Erythroblast (primary cell): ENCODE measurements at places on chromosomes 6 and 20.

- DNase-seq, result no peak
Measured at GRCh38 chr6:16591396-16592222, 169.7 kb downstream of the ATXN1 start.

GRCh38 chr20:60694763-60695162 is 557.3 kb upstream of the CDH4 start:
- no peak for DNase-seq

GRCh38 chr20:33621717-33622400 is 40.3 kb upstream of the C20orf144 start:
- no peak for DNase-seq

GRCh38 chr6:16209539-16209938 is 28.8 kb upstream of the GMPR start:
- DNase-seq, result no peak

GRCh38 chr6:168873278-168874190 is 380.1 kb downstream of the THBS2 start:
- no peak for DNase-seq

DNA sequence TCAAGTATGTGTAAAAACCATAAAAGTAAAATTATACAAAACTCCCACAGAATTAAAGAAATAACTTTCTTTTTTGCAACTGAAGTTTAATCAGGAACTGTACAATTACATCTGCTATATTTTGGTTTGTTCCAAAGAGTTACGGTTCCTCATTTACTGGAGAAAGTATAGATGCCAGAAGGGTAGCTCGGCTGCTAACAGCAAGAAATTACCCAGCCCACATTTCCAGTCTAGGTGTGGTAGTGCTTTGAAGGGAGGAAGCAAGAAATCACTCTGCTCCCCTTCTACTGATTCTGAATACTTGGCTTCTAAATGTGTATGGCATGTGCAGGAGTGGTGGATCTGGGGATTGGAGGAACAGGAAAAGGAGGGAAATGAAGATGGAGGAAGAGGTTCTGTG is 441.3 kb downstream of the CDC5L start:
- DNase-seq, result no peak

- DNase-seq, result no peak
Measured at GRCh38 chr6:163199371-163199770, 215.1 kb upstream of the QKI start.

DNA sequence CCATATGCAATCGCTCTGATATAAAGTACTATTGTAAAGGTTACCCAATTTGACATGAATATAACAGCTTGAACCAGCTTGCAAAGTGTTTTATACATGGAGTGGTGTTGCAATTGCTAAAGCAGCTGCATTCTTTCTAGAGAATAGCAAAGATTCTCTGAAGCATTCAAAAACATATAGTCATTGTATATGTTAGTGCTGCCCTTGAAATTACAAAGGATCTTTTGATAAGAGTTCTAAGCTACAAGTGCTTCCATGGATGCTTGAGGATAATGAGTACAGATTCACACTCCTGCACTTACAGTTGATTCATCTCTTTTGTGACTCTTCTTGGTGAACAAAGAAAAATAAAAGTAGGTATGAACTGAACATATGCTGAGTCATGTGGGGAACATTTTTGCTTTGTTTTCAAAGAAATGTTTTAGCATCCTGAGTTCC is 175.7 kb downstream of the ALDH8A1 start:
- no peak for DNase-seq

DNA sequence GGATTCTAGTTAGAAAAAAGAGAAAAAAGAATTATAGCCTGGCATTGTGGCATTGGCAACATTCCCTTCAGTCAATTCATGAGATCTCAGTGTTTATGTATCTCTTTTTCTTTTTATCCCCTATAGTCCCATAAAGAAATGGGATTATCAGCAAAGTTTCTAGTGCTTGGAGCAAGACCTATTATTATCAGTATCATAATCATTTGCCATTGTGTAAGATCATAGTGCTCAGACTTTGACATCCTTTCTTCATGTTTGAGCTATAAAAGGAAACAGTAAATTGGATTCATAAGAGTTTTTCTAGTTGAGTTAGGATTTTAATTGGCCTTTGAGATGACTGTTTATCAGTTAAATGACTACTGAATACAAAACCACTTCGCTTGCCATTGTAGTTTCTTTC is 295.6 kb downstream of the GRIK2 start:
- no peak for DNase-seq

DNA sequence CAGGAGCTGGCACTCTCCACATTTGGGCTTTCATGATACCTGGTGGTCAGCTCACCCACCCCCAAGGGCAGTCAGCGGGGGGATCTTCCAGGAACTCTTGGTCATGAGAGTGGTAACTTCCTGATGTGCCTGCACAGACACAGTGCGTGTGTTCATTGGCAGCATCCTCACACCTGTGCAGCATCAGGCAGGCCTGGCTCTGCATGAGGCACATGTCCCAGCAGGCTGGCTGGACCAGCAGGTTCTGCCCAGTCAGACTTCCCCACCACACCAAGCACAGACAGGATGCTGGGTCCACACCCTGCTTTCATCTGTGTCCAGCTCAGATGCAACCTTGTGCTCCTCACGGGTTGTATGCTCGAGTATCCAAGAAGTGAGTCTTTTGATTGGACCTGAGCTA is 15.7 kb upstream of the UNC93A start:
- no peak for DNase-seq

GRCh38 chr20:1474817-1475603 is 8.4 kb upstream of the NSFL1C start:
- no peak for DNase-seq

DNA sequence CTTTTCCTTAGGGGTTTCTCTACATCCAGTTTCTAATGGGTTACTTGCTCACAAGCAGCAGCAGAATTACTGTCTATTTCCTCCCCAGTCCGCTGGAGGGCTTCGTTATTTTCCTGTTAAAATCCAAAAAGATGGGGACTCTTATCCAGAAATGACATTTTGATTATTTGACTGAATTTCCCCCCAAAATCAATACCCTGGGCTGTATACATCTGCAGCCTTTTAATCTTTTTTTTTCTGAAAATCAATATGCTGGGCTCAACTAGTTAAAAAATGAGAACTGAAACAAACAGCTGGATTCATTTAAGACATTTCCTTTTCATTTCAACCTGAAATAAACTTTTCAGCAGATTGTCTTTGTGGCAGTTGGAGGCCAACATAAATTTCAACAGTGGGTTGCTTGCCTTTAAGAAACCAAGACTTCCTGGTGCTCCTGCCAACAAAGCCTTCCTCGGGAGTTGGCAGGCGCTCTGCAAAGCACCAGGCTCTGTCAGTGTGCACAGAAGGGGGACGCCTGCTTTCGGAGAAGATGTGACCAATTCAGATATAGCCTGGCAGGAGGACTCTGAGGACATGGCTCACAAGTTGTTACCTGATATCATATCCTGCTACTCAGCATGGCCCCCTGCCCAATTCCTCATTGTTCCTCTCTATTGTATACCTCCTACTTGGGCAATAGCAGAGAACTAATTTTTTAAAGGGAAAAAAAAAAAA is 204.7 kb upstream of the ARG1 start:
- DNase-seq, result no peak

- DNase-seq, result peak; percentile 95
Measured at GRCh38 chr6:147203311-147204059, 732 bp upstream of the STXBP5 start.

GRCh38 chr6:151493161-151493803 is 535 bp upstream of the CCDC170 start:
- DNase-seq, result no peak

DNA sequence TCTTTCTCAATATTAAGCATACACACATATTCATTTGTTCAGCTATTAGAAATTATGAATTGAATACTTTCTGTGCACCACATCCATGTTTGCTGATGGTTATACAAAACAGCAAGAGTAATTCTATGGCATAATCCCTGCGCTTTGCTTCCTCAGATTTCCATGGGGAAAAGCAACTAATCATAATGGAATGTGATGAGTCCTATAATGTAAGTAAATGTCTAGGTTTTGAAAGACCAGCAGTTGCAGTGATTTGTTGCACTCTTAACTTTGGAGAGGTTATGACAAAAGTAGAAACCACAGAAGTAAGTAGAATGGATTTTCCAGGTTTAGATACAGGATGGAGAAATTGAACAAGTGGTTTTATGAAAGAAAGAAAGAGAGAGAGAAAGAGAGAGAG is 652.1 kb downstream of the CBLN4 start:
- DNase-seq, result no peak

GRCh38 chr6:152648105-152648504 is 10.9 kb upstream of the SYNE1 start:
- DNase-seq, result no peak

DNA sequence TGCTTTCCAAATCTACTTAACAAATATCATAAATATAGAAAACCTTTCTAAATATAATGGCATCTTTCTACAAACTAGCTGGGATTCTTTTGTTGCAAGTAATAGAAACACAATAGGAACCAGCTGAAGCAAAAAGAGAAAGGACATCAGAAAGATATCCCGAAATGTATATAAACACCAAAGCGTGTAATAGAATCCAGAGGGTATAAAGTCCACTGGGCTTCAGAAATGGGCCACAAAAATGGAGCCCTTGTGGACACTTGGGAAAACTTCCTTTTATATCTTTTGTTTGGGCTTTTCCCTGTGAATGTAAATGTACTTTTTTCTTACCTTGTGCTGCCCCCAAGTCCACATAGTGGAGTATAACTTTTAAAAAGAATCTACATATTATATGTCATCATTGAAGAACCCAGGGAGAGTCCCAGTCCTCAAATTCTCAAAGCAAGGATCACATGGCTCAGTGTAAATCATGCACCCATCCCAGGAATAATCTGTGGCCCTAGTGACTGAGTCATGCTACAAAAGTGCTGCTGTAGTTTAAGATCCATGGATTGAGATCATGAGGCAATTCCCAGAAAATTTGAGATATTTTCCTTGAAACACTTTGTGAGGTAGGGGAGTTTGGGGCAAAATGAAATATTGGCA is 457.0 kb downstream of the EPM2A start:
- no peak for DNase-seq

GRCh38 chr20:7829031-7829430 is 111.2 kb downstream of the HAO1 start:
- DNase-seq, result no peak

- no peak for DNase-seq
Measured at GRCh38 chr20:21583486-21584168, 69.8 kb upstream of the NKX2-2 start.

GRCh38 chr6:91683240-91683639 is 1096.4 kb upstream of the MAP3K7 start:
- no peak for DNase-seq

GRCh38 chr6:79650950-79651349 is 19.8 kb downstream of the SH3BGRL2 start:
- DNase-seq, result no peak

- DNase-seq, result no peak
Measured at GRCh38 chr6:149459761-149460160, 25.1 kb downstream of the ZC3H12D start.

GRCh38 chr20:54118220-54119001 is 48.0 kb upstream of the BCAS1 start:
- no peak for DNase-seq

- no peak for DNase-seq
Measured at GRCh38 chr6:138691595-138692057, 81.9 kb upstream of the CCDC28A start.

- DNase-seq, result no peak
Measured at GRCh38 chr6:141158740-141159139, 974.0 kb upstream of the GJE1 start.

- DNase-seq, result no peak
Measured at GRCh38 chr6:47147836-47148344, 105.8 kb upstream of the ADGRF1 start.

- DNase-seq, result no peak
Measured at GRCh38 chr20:6704132-6704861, 63.2 kb upstream of the BMP2 start.

- DNase-seq, result no peak
Measured at GRCh38 chr6:75449630-75450206, 43.9 kb downstream of the FILIP1 start.

GRCh38 chr20:63738687-63739129 is 868 bp upstream of the SLC2A4RG start:
- peak; percentile 57 for DNase-seq

DNA sequence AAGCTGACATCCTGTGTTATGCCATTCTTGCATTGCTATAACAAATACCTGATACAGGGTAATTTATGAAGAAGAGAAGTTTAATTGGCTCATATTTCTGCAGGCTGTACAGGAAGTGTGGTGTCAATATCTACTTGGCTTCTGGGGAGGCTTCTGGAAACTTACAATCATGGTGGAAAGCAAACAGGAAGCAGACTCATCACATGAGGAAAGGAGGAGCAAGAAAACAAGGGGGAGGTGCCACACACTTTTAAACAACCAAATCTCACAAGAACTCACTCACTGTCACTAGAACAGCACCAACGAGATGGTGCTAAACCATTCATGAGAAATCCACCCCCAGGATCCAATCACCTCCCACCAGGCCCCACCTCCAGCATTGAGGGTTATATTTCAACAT is 143.1 kb upstream of the GGTLC1 start:
- no peak for DNase-seq

DNA sequence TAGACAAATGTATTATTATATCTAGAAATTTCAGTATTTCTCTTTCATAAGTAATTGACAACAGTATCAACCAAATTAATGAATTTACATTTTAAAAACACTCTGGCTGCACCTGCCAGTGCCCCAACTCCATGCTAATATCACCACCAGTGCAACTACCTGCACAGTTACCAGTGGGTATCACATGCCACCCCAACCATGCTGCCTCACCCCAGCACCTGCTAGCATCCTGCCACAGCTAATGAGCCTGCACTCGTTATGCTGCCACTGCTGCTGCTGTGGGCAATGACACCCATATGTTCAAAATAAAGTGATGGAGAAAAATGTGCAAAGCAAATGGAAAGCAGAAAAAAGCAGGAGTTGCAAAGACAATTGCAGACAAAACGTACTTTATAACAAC is 855.9 kb upstream of the MANEA start:
- DNase-seq, result no peak

DNA sequence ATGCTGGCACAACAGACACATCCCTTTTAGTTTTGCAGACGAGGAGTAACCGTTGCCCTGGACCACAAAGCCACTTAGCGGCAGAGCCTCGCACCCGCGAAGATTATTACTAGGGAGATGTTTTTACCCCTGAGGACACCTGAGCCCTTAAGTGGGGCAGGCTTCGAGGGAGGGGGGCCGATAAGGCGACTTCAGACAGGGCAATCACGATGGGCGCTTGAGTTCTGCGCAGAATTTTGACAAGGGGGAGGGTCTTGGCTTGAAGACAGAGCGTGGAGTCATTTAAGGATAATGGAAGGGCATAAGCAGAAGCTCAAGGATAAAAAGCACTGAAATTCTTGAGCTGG is 650 bp upstream of the TTK start:
- DNase-seq, result peak; percentile 78

- DNase-seq, result no peak
Measured at GRCh38 chr20:25514195-25514594, 71.1 kb downstream of the NINL start.

GRCh38 chr6:40256224-40256623 is 322.0 kb upstream of the MOCS1 start:
- DNase-seq, result no peak

DNA sequence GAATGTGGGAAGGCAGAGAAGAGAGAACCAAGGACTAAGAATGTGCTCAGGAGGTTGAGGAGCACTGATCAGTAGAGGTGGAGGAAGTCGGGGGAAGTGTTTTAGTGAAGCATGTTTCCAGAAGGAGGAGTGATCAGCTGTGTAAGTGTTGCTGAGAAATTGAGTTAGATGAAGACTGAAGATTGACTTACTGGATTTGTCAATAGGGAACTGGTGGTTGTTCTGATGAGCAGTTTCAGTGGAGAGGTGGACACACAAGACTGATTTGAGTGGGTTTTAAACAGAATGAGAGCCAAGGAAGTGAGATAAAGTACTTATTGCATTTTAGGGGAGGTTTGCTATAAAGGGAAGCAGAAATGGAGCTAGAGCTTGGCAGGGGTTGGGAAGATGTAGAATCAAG is 182.6 kb downstream of the CDKAL1 start:
- no peak for DNase-seq
